A549 treated with ZK216348 at 1 μM for 4 hours (cell line): ENCODE measurements at places on chromosomes 7 and 10. TPM values are rescaled to one million over a fixed set of nuclear protein-coding genes. Genes with fewer than 3 reads are reported as not detected.

IFIT1B gene
- total RNA-seq: not detected in 5 replicates

CALHM1 gene
- not detected in 5 replicates for total RNA-seq

SPDYE3 gene
- total RNA-seq: not detected in 5 replicates

MAGI2 gene
- total RNA-seq: 0.31 to 0.60 TPM (median 0.48 TPM) in 5 replicates

SFRP5 gene
- total RNA-seq: 1.5 to 2.4 TPM (median 1.9 TPM) in 5 replicates

ADARB2 gene
- total RNA-seq: not detected in 5 replicates

ZNF365 gene
- 0.79 to 1.3 TPM (median 0.93 TPM) in 5 replicates for total RNA-seq

C10orf62 gene
- 0.15 TPM in 1 of 5 replicates, not detected in the others for total RNA-seq

TDRD1 gene
- not detected in 5 replicates for total RNA-seq

CPXM2 gene
- total RNA-seq: not detected in 5 replicates

FAS gene
- 29.0 to 39.0 TPM (median 33.9 TPM) in 5 replicates for total RNA-seq

PLAU gene
- total RNA-seq: 101 to 107 TPM (median 105 TPM) in 5 replicates

UNCX gene
- total RNA-seq: 0.21 TPM in 1 of 5 replicates, not detected in the others

C10orf105 gene
- total RNA-seq: not detected in 5 replicates

EBLN1 gene
- total RNA-seq: not detected in 5 replicates

TCAF1 gene
- 11.8 to 21.6 TPM (median 17.9 TPM) in 5 replicates for total RNA-seq

MYL10 gene
- not detected in 5 replicates for total RNA-seq

PSD gene
- total RNA-seq: 0.34 to 0.61 TPM (median 0.51 TPM) in 5 replicates

TMEM130 gene
- total RNA-seq: 0.31 to 1.0 TPM (median 0.49 TPM) in 5 replicates

TLL2 gene
- total RNA-seq: 0.08 to 0.16 TPM (median 0.12 TPM) in 4 of 5 replicates, not detected in the other

OPN1SW gene
- total RNA-seq: not detected in 5 replicates

MCM10 gene
- 20.0 to 30.1 TPM (median 23.6 TPM) in 5 replicates for total RNA-seq

GBF1 gene
- 16.8 to 30.0 TPM (median 26.1 TPM) in 5 replicates for total RNA-seq

SFTPA1 gene
- total RNA-seq: not detected in 5 replicates

VWA2 gene
- total RNA-seq: not detected in 5 replicates

TMEM236 gene
- 0.04 to 0.09 TPM (median 0.05 TPM) in 5 replicates for total RNA-seq

PAPSS2 gene
- total RNA-seq: 16.1 to 24.0 TPM (median 21.9 TPM) in 5 replicates

FKBP6 gene
- not detected in 5 replicates for total RNA-seq

CPEB3 gene
- 0.12 to 0.52 TPM (median 0.39 TPM) in 5 replicates for total RNA-seq

ZNF804B gene
- not detected in 5 replicates for total RNA-seq
